Activated CD4-positive, CD25-positive, alpha-beta regulatory T cell treated with anti-CD3 and anti-CD28 coated beads, Interleukin-2, amount 50 U/mL, for 16 hours (primary cell): ENCODE measurements at places on chromosomes 2 and 18.

DNA sequence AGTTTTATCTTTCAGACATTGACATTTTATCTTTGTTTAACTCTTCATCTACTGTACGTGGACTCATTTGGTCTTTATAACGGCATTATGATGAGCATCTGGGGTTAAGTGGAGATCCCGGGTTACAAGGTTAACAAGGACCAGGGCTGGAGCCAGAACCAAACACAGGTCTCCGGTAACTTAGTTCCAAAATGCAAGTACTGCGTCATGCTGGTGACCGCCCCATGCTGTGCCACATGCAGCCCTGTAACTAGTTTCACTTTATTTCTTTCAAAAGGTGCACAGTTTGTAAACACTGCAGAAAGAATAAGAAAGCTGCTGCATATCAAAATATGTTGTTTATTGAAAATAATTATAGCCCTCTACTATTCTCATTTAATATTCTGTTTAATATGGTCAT lies 3.1 kb downstream of the SLC5A7 start:
- no peak for DNase-seq

GRCh38 chr18:33184175-33184574 lies 256.3 kb downstream of the CCDC178 start:
- DNase-seq = no peak

DNA sequence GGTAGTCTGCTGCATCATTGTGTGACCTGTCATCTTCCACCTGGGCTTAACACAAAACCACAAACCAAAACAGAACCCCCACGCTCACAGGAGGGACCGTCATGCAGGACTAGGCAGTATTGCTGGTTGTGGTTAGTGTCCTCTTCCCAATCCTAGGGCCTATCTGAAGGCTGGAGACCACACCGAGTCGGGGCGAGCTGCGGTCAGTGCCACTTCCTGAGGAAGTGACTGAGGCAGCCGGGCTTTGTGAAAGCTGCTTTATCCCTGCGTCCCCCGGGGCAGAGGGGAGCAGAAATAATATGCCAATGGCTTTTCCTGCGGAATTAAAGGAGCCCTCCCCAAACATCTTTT lies 22.9 kb downstream of the ZNF532 start:
- no peak for DNase-seq

DNA sequence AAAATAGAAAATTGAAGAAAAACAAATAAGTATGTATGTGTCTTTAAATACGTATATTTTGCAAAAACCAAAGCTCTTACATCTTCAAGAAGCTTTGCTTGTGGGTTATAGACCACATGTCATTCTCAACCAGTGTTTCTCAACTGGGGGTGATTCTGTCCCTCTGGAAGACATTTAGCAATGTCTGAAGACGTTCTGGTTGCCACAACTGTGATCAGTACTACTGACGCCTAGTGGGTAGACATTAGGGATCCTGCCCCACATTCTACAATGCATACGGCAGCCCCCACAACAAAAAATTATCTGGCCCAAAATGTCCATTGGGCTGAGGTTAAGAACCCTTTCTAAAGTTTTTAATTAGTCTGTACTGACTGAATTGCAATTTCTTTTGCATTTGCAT lies 48.4 kb downstream of the UNC50 start:
- no peak for DNase-seq

- no peak for DNase-seq
Observed at GRCh38 chr2:128472789-128473174, 154.1 kb upstream of the HS6ST1 start.

DNA sequence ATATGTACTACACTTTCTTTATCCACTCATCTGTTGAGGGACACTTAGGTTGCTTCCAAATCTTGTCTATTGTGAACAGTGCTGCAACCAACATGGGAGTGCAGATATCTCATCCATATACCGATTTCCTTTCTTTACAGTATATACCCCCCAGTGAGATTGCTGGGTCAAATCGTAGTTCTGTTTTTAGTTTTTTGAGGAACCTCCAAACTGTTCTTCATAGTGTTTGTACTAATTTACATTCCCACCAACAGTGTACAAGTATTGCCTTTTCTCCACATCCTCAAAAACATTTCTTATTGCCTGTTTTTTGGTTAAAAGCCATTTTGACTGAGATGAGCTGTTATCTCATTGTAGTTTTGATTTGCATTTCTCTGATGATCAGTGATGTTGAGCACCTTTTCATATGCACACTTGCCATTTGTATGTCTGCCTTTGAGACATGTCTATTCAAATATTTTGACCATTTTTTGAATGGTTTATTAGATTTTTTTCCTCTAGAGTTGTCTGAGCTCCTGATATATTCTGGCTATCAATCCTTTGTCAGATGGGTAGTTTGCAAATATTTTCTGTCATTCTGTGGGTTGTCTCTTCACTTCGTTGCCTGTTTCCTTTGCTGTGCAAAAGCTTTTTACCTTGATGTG lies 12.2 kb downstream of the PLEK start:
- no peak for DNase-seq

DNA sequence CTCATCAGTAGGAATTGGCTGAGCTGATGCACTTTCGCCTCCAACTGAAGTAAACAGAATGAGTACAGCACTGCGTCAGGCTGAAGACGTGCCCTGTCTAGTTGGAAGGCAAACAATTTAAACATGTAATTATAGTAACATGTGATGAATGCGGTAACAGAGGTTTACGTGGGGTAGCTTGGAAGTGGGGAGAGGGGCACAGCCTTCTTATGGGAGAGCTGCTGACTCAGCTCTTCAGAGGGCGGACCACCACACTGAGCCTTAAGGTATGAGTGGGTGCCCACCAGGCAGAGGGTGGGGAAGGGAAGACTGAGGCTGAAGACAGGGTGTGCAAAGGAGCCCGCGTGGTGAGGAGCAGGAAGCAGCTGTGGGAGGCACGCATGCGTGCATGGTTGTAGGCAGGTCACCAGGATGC lies 6.2 kb upstream of the EHD3 start:
- DNase-seq = no peak

- no peak for DNase-seq
Observed at GRCh38 chr2:55229221-55229620, 2.9 kb downstream of the CLHC1 start.

GRCh38 chr2:180161415-180161814 lies 154.3 kb upstream of the CWC22 start:
- no peak for DNase-seq

- no peak for DNase-seq
Observed at GRCh38 chr2:72929010-72929409, 11.7 kb downstream of the EMX1 start.

DNA sequence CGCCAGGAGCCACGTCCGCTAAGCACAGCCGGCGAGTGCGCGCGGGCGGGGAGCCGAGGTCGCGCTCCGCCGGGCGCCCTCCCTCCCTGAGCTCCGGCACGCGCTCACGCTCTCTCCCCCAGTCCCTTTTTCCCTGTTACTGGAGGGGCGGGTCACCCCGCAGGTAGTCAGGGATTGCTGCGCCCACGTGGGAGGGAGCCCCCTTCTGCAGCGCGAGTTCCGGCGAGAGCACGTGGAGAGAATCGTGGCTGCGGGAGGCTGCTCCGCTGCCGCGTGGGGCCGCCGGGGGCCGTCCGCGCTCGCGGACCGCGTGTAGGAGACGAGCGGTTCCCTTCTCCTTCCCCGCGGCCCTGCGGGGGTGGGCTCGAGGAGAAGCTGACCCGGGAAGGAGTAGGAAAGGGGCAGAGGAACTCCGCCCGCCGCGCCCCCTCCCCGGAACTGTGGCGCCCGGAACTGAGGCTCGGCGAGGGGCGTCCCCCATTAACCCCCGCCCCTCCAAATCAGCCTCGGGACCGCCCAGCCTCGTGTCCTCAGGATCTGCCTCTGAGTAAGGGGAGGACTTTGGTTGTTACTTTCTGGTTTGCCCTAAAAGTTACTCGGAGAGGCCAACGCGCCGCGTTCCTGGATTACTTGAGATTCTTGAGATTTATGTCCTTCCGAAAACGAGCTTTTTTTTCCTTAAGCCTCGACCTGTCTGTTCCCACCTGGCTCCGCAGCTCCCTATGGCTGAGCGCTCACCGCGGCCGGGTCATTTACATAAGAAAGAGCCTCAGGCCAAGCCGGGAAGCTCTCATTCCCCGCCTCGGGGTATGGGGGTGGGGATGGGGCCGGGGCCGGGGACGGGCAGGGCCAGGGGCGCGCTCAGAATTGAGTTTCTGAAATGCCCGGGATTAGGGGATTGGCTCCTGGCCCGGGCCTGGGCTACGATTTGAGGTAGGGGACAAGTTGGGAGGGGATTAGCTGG lies 1.1 kb downstream of the HK2 start:
- peak; percentile 39 for DNase-seq

DNA sequence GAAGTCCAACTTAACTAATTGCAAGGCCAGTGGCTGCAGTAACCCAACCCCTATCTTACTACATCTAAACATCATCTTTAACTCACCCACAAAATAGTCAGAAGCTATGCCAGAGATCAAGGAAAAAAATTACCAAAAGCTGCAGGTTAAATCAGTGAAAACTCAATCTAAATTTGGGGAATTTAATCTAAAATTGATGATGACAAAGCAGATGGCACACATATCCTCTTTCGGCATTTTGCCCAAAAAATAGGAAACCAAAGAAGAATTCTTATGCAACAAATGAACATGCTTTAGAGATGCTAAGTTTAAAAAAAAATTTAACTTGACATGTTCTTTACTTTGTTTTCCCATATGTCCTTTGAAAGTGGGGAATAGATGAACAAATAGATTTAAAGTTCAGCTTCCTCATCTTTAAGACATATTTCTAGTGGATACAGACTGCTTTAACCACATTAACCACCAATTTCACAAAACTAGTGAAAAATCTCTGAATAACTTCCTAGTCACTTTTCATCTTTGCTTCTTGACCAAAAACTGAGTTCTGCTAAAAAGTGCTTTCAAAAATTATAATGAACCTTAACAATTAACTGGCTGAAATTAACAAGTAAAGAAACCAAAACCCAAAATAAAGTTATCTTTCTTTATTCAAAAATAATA lies 74.3 kb upstream of the CCDC150 start:
- DNase-seq = no peak

- no peak for DNase-seq
Observed at GRCh38 chr2:85524336-85524908, 14.5 kb upstream of the MAT2A start.

- DNase-seq = no peak
Observed at GRCh38 chr2:222532315-222532714, 108.0 kb downstream of the SGPP2 start.

DNA sequence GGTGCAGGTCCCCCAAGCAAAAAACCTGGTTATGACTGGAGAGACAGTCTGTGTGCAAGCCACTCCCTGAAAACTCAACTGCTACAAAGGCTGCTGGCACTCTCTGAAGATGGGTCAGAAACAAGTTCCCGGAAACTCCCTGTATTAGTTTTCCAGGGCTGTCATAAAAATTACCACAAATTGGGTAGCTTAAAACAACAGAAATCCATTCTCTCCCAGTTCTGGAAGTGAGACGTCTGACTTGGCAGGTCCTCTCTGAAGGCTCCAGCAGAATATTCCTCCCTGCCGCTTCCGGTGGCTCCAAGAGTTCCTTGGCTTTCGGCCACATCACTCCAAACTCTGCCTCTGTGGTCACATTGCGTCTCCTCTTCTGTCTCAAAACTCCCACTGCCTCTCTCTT lies 30.1 kb upstream of the SERPINE2 start:
- no peak for DNase-seq

DNA sequence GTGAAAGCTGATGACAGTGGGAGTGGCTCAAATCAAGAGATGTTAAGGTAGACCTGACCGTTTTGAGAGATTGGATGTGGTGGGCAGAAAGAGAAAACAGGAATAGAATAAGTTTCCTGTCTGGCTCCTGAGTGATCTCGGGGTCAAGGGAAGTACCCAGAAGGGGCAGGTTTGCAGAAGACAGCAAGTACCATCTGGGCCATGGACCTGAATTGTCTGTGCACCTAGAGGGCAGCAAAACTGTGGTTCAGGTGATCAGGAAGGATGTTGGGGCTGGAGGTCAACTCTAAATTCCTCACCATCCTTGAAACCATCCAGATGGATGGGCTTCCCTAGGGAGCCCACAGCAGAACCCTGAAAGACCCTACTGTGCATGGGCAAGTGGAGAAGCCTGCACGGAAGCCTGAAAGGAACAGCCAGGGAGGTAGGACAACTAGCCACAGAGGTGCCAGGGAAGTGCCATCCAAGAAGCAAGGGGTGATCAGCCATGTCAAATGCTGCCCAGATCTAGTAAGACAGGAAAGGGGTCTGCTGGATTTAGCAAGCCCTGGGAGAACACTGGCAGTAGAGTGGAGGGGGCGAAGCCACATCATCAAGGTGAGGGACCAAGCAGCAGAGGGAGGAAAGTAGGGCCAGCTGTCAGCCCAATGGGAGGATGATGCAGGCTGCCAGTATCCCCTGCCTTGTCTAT lies 8.0 kb downstream of the TEX261 start:
- DNase-seq = no peak

DNA sequence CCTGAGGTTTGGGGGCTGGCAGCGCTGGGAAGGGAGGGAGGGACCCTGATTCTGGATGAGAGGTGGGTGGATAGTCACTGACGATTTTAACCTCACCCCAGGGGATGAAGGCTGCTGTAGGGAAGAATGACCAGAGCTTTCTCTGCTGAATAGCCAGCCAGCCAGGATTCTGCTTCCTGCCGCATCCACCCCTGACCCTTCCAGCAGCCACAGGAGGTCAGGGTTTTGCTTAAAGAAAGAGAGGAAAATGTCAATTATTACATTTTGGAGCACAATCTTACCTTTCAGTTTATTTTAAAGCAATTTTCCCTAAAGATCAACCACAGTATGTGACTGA lies 217.7 kb downstream of the GBX2 start:
- DNase-seq = no peak

GRCh38 chr2:175396696-175397095 lies 215.2 kb upstream of the ATP5MC3 start:
- no peak for DNase-seq

GRCh38 chr2:240846873-240847595 lies 21.6 kb upstream of the AGXT start:
- no peak for DNase-seq

GRCh38 chr18:54223568-54224241 lies 764 bp downstream of the MBD2 start:
- peak; percentile 12 for DNase-seq

GRCh38 chr18:58337285-58337684 lies 291.6 kb downstream of the ALPK2 start:
- no peak for DNase-seq

DNA sequence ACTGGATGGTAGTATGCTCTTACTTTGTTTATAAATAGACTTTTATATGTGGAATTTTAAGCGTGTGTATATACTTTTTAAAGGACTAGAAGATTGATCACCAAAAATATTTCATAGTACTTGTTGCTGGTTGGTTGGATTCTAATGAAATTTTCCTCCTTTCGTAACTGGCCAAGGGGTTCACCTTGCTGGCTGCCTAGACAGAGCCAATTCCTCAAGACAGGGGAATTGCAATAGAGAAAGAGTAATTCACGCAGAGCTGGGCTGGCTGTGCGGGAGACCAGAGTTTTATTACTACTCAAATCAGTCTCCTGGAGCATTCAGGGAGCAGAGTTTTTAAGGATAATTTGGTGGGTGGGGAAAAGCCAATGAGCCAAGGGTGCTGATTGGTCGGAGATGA lies 70.7 kb downstream of the SNORC start:
- no peak for DNase-seq

GRCh38 chr2:226578373-226578772 lies 221.2 kb downstream of the IRS1 start:
- DNase-seq = no peak

- DNase-seq = no peak
Observed at GRCh38 chr2:236802862-236803261, 233.2 kb downstream of the ACKR3 start.

- DNase-seq = no peak
Observed at GRCh38 chr2:113305146-113305545, 26.4 kb upstream of the PAX8 start.
